ENCODE measurements at places on chromosomes 13 and 19.

- no peak for DNase-seq
These were observed 609.1 kb downstream of the LMO7 start for GRCh38 chr13:76245211-76245610.

- no peak for DNase-seq
These were observed 892.9 kb downstream of the OLFM4 start for GRCh38 chr13:53921473-53921872.

- no peak for DNase-seq
These were observed 2.7 kb downstream of the PHLDB3 start for GRCh38 chr19:43501661-43502418.

DNA sequence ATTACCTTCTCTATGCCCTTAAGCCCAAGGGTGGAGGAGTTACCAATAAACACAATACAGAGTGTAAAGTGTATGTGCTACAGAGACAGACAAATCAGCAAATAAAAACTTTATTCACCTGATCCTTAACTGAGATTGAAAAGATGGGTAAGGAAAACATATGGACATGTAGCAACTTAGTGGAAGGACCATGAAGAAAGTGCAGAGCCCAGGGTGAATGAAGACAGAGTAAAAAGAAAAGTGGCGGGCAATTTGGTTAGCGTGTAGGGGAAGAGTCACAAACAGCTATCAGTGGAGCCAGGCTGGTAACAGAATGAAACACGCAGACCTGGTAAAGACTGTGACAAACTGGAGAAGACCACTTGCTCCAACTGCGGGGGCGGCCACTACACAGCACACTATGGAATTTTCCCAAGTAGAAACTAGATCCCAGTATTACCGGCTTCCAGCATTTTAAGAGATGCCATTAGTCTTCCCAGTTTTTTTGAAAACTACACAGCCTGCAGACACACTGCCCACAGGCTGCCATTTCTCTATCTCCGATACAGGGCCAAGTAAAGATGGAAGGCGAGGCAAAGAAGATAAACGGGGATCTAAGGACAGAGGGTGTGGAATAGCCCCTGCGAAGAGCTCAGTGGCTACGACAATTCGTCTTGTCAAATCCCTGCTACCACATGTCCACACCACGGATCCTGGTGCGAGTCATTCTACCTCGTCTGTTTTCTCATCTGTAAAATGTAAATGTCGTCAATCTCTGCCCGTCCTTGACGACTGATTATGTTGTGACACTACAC is 1.2 kb downstream of the UQCRFS1 start:
- DNase-seq = no peak

GRCh38 chr13:46496086-46496485 is 56.9 kb upstream of the LRCH1 start:
- no peak for DNase-seq

DNA sequence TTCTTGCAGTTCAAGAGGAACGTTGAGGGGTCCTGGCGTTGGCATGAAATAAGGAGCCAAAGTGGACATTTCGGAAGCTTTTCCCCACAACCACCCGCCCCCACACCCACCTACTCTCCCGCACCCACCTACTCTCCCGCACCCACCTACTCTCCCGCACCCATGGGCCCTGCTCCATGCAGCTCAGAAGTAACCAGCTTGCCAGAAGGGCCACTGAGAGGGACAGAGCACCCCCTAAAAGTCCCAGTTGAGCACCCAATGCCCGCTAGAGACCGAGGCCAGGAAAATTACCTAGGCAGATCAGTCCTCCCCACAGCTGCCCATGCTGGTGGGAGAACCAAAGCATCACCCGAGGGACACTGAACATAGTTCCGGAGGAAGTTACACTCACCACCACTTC is 11.8 kb downstream of the VSTM2B start:
- DNase-seq = no peak

DNA sequence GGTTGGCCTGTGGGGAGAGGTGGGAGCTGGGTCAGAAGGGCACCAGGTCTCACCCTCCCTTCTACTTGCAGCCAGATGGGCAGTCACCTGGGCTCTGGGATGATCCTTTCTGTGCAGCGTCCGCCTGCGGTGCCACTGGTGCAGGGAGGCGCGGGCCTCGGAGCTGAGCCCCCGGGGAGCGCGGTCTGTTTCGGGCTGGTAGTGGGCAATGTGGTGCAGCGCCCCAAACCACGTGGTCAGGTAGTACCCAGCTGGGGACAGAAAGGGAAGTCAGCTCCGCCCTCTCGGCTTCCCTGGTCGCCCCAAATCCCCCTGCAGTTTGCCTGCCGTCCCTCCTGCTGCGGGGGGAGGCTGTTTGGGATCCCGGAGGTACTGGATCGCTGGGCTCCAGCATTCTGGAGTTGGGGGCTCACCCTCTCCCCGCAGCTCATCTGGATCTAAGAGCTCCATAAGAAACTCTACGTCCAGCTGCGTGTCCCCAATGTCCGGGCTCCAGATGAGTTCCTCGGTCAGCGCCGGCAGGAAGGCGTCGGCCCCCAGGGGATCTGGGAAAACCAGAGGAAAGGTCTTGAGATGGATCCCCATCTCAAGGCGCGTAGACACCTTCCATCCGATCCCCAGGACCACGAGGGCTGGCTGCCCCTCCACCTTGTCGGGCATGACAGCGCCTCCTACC is 8.8 kb downstream of the RINL start:
- DNase-seq = no peak

DNA sequence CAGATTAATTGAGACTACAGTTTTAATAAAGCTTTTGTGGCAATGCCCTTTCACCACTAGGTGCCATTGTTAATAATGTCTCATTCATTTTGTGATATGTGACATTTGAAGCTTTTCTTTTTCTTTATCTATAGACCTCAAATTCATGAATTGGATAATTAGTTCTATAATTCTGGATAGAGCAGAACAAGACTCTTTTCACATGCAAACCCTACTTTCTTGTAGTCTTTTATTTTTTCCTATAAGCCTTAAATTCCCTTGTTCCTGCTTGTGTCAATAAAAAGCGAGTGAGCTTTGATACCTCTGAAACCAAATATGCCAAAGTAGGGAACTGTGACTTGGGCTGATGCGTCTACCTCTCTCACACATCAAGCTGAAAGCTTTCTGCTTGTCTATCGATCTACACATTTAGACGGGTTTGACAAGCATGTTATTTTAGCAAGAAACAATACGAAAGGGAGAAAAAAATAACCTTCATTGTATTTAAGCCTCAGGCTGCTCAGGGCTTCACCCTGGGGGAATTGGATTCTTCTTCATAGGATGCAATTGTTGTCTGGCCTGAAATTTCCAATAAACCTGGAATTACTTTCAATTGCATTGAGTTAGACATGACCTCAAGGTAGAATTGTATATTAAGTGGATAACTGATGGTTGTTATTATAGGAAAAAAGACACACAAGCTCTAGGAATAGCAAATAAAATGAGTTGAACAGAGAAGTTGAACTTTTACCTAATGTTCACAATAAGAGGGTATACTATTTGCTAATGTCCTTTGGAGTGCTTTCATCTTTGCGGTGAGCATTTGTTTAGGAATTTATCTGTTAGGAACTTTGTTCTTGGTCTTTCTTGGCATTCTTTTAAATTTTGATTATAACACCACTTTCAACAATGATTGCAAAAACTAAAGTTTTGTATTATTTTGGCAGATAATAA is 1150.2 kb upstream of the PCDH9 start:
- DNase-seq = no peak

DNA sequence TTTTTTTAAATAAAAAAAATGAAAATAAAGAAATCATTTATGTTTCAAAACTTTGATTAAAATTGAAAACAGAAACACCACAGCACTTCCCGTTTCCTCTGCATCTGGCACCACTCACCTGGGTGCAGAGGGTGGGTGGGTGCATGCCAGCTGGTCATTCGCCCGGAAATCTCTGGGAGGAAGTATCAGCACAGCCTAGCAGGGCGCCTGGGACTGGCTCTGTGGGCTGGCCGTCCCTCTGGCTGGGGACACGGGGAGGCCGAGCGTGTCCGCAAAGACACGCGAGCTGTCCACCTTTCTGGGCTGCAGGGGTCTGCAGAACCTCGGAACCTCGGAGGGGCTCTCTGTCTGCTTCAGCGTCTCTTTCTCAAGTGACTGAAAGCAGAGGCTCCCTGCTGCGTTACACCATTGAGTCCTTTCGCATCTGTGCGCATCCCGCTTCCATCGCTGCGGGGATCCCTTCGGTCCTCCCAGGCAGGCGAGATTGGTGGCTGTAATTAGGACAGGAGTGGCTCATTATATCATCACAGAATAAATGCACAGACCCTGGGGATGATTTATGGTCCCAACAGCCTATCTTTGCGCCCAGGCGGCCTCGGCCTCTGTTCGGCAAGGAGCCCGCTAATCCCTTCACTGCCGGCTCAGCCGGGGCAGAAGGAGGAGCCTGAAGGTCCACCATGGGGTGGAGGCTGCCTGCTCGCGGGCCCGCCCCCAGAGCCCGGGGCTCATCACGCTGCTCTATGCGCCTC is 17.2 kb downstream of the CRTC1 start:
- DNase-seq = no peak

DNA sequence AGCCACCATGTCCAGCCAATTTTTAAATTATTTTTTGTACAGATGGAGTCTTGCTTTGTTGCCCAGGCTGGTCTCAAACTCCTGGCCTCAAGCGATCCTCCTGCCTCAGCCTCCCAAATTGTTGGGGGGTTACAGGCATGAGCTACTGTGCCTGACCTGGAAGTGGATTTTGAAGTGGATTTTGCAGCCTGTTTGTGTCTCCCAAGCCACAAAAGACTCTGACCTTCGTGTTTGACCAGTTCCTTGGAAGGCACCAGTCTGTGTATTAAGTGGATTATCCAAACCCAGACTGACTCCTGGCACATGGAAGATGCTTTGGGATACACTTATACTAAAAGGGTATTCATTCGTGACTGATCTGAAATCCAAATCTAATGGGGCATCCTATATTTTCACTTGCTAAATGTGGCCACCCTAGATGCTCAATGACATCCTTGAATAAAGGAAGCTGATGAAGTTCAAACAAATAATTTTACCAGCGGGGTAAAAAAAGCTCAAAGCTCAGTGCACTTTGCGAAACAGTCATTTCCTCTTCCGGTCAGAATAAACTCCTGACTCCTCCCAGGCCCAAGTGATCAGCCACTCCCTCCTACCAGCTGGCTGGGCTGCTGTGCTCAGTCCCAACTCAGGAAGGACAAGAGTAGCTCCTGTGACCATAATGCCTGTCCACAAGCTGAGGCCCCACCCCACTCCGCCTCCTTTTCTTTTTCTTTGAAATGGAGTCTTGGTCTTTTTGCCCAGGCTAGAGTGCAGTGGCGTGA is 32.6 kb upstream of the GATAD2A start:
- DNase-seq = no peak

DNA sequence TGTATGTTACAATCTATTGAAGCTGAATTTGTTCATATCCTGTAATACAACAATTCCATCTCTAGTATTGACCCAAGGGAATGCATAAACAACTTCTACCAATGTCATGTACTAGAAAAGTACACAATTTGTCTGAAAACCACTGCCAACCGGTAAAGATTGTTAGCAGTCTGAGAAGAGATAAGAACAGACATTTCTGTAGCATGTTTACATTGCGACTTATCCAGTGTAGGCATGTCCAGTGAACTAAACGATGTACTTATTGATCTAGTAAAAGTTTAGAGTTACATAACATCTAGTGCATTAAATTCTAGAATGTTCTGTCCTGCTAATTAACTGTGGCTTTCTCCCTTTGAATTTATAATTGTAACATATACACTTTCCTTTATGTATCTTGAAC is 425.9 kb downstream of the SLITRK6 start:
- no peak for DNase-seq

- no peak for DNase-seq
These were observed 25.4 kb downstream of the SLC25A30 start for GRCh38 chr13:45392811-45393210.

GRCh38 chr13:21501686-21502085 is 42.6 kb upstream of the ZDHHC20 start:
- no peak for DNase-seq

GRCh38 chr13:87094646-87095045 is 576.5 kb upstream of the SLITRK5 start:
- DNase-seq = no peak

- DNase-seq = no peak
These were observed 25.6 kb downstream of the DEDD2 start for GRCh38 chr19:42191855-42192254.

GRCh38 chr19:31880283-31880682 is 465.1 kb upstream of the ZNF507 start:
- DNase-seq = no peak

- DNase-seq = no peak
These were observed 3.1 kb downstream of the ADAMTS10 start for GRCh38 chr19:8607386-8607785.

- DNase-seq = no peak
These were observed 54.9 kb upstream of the ATP12A start for GRCh38 chr13:24625331-24625731.
